ENCODE measurements at places on chromosomes 2 and 18.
A peak's percentile ranks its signal among the peaks of the same experiment; 100 is the strongest.

DNA sequence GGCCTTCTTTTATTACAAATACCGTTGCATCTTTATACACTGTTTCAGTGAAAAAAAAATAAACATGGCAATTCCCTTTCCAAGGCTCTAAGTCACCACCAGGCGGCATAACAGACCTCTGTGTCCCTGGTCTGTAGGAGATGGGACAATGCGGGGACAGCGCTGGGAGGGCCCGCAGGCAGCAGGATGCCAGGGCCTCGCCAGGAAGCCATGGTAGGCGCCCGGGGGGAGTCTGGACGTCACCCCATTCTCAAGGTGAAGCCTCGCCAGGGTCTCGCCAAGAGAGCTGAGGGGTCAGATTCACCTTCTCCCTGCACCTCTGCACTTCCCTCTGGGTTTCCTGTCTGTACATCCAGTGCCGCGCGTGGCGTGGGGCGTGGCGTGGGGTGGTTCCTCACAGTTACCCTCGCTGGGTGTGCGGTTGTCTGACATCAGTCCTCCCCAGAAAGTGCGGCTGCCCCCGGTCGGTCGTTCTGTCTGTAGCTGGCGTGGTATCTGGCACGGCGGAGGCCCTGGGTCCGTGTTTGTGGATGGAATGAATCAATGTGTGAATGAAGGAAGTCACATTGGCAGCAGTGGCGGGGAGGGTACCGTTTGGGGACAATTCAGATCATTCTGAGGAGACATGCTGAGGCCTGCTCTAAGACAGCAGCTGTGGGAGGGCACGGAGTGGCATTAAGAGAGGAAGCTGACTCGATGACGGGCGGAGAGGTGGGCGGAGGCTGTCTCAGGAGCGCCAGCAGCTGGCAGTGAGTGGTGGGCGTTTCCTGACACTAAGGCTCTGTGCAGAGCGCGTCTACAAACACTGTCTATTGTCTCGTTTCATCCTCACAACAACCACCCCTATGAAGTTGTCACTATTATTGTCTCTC is 46.0 kb downstream of the LRRFIP1 start:
- DNase-seq: peak; percentile 87

GRCh38 chr2:85062565-85062964 is 70.6 kb upstream of the TCF7L1 start:
- DNase-seq: no peak

- DNase-seq: no peak
These were observed 8.4 kb downstream of the TGIF1 start for GRCh38 chr18:3458378-3458777.

DNA sequence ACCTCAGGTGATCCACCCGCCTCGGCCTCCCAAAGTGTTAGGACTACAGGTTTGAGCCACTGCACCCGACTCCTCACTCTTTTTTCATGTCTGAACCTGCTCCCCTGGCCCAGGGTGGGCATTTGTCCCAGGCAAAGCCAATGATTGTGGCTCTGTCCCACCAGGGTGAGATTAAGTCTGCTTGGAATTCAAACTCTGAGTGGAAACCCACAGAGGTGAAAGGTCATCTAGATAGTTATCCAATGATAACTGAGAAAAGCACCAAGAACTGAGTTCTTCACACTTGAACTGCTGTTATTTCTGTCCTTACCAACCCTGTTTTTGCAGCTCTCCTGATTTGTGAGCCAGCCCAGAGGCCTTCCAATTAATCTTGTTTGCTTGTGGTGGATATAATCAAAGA is 62.4 kb upstream of the ACVR1 start:
- DNase-seq: no peak

GRCh38 chr2:230525682-230526081 is 109.7 kb downstream of the SP100 start:
- DNase-seq: no peak

Data from activated T-cell treated with anti-CD3 and anti-CD28 coated beads, Interleukin-2, amount 50 U/mL, for 48 hours (primary cell).